ENCODE measurements at places on chromosomes 6 and 20.

- peak; percentile 67 for DNase-seq
Measured at GRCh38 chr20:53608456-53609452, 15.1 kb upstream of the ZNF217 start.

DNA sequence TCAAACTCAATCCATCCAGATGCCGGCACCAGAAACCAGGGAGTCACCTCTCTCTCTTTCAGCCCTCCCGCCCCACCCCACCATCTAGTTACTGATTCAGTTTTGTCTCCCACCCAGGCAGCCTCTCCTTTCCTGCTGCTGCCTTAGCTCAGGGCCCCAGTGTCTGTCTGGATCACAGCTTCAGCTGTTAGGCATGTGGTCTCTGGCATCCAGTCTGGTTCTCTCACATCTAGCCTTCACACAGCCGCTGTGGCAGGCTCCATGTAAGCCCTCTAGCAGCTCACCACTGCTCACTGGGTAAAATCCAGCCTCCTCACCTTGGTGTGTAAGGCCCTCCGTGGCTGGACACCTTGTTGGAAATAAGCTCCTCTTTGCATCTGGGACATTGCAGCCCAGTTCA is 21.3 kb downstream of the AARS2 start:
- no peak for DNase-seq

DNA sequence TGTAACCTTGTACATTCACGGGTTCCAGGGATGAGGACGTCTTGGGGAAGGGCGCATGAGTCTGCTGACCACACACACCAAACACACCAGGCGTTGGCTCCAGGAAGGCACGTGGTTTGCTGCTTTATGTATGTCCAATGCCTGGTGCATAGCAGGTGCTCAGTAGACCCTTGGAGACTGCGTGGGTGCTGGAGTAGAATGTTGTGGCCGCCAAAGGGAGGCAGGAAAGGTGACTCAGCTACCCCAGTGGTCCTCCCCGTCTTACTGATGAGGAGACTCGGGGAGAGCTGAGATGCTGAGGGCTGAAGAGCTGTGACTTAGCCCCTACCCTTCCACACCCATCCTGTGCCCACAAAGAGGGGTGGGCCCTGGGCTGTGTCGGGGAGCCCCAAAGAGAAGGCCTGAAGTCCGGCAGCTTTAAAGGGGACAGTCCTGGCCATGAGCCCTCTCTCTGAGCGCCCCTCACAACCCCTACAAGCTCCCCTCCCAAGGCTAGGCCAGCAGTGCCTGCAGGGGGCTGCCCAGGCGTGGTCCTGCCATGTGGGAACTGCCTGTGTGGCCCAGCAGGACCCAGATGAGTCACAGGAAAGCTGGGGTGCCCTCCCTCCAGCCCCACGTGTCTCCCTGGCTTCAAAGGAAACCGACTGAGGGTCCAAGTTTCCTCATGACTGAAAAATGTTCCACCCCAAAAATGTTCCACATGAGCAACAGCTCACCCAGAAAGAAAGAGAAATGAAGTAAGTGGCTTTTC is 28.0 kb upstream of the PTGIS start:
- peak; percentile 32 for DNase-seq

- DNase-seq: no peak
Measured at GRCh38 chr20:52209154-52209571, 17.6 kb upstream of the ZFP64 start.

- DNase-seq: no peak
Measured at GRCh38 chr6:125451750-125452149, 150.0 kb upstream of the HDDC2 start.

DNA sequence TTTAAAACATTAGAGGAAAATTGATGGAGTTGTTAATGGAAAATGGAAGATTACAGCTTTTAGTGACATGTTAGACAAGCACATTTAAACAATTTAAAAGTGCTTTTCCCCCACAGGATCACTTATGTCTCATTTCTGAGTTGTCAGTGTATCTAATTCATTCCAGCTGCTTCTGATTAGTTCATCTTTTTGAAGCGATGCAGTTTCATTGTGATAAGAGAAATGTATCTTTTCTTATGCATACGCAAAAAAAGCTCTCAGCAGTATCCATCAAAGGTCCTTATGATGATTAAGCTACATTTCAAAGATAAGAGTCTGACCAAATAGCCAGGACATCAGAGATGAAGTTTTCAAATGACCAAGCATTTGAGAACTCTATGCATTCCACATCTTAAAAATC is 572.6 kb upstream of the SYNCRIP start:
- no peak for DNase-seq

- no peak for DNase-seq
Measured at GRCh38 chr20:54346276-54346675, 129.1 kb upstream of the DOK5 start.

- DNase-seq: no peak
Measured at GRCh38 chr6:54262971-54263370, 45.3 kb upstream of the TINAG start.
